Cerebellar nuclear complex (tissue), 1 donor: ENCODE measurements at places on chromosomes 5 and 9.

DNA sequence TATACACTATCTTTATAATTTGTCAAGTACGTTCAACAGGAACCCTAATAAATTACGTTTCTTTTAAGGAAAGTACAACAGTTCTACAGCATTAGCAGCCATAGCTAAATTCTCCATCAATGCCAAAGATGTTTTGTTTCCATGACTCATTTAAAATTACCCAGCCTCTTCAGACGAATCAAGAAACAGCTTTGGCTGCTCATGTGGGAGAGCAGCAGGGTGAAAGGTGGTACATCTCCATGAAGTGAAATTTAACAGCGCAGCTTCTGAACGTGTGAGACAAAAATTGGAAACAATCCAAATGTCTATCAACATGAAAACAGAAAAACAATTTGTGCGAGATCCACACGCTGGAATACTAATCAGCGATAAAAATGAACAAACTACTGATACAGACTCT, 327.3 kb upstream of the CDH6 start:
- no peak for DNase-seq

DNA sequence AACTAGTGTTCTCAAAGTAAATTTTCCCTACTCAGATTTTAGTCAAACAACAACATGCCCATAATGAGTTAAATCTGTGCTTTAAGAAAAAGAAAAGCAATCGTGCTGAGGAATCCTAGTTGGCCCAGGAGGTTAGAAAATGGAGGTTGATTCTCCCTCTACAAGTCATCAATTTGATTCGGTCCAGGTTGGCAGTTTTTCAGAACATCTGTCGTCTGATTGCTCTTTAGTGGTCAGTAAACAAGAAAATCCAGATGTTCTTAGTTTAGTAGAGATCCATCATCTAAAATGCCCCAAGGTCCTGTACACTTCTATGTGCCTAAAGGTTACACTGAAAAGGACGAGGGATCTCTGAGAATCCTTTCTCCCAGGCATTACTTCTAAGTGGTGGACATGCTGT, 659.2 kb downstream of the MTRR start:
- DNase-seq = no peak

DNA sequence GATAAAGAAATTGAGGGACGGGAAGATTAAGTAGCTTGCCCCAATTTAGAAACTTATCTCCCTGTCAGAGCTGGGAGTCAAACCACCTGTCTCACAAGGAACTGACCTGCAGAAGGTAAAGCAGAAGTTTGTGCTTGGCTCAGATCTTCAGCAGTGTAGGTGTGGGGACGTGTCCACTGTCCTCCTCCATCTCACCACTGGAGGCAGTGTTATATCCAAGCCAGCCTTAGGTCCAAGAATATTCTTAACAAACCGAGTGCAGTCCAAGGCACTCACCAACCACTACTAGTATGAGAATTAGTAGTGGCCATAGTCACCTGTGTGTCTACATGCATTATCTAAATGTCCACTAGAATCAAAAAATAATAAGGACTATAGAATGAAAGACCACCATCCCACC, 86.3 kb upstream of the IRX1 start:
- no peak for DNase-seq

GRCh38 chr5:107289030-107289714, 381.6 kb downstream of the EFNA5 start:
- DNase-seq = no peak

- no peak for DNase-seq
Measured at GRCh38 chr9:3746296-3747275, 220.8 kb upstream of the RFX3 start.
